ENCODE measurements at places on chromosomes 4 and X.

DNA sequence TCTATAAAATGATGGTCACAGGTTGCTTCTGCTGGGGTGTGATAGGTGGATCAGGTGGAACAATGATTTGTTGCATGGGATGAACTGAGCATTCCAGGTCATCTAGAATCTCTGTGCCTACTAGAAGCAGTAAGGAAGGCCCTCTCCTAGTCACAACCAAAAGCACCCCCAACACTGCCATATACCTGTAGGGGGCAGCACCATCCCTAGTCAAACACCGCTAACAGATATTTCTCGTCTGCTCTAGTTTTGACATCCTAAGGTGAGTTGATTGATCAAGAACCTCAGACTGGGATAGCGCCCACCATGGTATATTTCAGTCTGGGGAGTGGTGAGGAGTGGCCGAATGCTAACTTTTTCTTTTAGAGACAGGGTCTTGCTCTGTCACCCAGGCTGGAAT lies 160.2 kb downstream of the NHS start:
- no peak for DNase-seq

DNA sequence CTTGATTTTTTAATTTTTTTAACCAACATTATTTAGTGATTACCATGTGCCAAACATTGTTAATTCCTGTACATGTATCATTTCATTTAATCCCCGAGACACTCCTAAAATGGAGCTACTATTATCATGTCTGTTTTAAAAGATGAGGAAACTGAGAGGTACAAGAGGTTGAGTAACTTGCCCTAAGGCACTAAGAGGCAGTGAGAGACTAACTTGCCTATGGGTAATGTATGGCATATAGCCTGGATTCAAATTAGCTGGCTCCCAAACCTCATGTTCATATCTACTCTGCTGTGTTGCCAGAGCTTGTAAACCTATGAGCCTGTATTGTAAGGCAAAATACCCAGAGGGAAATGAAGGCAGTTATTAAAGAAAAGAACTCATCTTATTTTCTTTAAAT lies 443.6 kb downstream of the IL15 start:
- no peak for DNase-seq

DNA sequence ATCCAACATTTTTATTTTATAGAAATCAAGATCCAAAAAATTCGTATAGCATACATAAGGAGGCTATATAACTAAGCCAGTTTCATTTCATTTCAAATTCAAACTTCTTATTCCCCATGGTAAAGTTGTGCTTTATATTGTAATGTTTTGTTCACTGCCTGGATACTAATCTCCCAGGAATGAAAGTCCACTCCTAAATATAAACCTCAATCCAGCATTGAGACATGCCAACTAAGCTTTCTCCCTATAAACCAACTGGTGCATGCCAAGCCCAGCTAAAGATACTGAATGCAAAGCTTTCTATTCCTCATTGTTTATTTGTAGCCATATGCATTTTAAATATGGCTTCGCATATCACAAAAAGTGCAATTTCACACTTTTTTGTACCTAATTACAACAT lies 63.8 kb upstream of the INPP4B start:
- no peak for DNase-seq

DNA sequence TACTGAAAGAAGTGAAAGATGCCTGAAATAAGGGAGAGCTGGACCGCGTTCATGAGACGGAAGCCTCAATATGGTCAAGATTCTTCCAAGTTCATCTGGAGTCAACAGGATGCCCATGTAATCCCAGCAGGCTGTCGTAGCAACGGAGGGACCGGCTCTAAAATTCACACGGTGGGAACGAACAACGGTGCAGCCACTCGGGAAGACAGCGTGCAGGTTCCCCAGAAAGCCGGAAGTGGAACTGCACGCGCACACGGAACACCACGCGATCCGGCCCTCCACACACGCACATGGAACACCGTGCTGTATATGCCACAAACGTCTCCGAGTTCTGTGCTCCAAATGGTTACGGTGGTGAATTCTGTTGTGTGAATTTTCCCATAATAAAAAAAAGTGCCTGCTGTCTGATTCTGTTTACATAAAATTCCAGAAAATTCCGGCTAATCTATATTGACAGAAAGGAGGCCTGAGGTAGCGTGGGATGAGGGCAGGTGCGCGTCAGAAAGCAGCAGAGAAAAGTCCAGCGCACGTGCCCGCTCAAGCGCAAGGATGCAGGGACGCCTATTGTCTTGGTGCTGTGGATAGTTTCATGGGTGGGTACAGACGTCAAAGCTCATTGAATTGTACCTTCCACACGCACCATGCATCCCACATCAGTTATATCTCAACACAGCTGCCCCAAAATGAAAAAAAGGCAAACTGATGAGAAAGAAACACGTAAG lies 31.2 kb downstream of the PPP2R3B start:
- DNase-seq: no peak

DNA sequence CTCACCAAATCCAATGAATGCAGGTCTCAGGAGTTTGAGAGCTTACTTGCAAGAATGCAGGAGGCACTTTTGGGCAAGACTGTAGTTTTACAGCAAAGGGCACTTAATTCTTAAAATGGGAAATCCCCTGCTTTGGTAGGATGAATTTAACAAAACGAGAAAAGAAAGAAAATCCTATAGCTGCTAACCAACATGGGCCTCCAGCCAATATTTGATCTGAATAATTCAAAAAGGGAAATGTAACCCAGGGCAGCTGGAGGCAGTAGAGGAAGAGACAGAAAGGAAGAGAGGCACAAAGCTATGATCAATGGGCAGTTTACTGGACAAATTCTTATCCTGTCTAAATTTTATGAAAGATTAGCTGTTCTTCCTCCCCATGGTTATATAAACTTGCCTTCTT lies 142.3 kb downstream of the SH3KBP1 start:
- DNase-seq: no peak

GRCh38 chr4:36328130-36328529 lies 46.7 kb downstream of the DTHD1 start:
- DNase-seq: peak; percentile 21

DNA sequence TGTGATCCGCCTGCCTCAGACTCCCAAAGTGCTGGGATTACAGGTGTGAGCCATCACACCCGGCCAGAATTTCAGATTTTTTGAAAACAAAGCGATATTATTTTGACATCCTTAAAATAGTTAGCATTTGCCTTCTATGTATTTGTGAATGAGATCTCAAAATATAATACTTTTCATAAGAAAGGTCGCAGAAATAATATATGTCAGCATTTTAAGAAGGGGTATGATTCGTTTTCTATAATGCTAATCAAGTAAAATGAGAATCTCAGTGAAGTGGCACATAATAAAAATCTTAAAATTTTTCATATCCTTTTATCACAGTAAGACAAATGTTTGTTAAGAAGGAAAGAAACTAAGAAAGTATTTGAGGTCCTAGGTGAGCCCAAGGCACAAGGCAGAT lies 52.2 kb downstream of the GRSF1 start:
- no peak for DNase-seq

DNA sequence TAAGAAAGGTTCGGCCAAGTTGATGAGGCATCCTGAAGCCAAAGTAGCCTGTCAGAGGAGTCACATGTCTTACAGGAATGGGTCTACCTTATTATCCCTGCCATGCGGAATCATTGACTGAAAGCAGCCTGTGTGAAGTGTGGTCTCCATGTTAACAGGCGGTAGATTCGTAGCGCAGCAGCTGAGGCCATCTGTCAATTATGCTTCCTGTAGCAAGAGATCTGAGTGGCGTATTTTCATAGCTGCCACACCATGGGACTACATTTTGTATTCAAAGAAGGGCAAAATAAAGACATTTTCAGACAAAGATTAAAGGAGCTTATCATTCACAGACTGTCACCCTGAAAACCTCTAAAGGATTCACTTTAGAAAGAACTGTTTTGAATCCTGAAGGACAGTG lies 11.2 kb upstream of the MED14 start:
- DNase-seq: no peak
